NCI-H748 treated with DMSO at 0.1 percent for 48 hours (cell line): ENCODE measurements at places on chromosomes 6 and 20.

GRCh38 chr20:39429726-39430125, 467.6 kb downstream of the DHX35 start:
- DNase-seq, result no peak

DNA sequence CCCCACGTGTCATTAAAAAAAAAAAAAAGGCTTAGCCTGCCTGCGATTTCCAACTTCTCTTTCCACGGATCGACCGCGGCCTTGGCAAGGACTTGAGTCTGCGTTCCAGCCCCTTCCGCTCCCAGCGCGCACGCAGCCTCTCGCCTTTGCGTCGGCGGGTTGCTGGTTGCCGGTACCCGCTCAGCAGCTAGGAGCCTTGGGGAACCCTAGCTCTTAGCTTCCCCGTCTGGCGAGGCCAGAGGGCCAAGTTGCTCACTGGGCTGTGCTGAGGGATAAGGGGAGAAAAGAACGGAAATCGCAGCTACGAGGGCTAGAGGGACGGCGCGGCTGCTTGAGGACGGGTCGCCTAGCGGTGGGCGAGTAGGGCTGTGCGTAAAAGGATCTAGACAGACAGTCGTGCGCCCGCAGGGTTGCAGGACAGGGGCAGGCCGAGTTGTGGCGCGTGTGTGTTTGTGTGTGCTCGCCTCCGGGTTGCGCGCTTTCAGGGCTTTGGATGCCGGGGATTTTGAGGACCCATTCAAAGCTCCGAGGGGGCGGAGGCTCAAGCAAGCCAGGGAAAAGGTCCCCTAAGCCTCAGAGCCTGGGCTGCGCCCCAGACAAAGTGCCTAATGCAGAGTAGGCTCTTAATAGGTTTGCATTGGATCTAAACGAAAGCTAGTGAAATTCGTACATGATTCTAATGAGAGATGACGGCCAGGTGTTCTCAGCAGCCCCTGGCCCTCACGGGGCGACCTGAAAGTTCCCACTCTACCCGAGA, 40.5 kb upstream of the OSTM1 start:
- DNase-seq, result no peak

- no peak for DNase-seq
Measured at GRCh38 chr6:54465649-54466300, 157.5 kb downstream of the TINAG start.

- no peak for DNase-seq
Measured at GRCh38 chr6:129317931-129318820, 391.8 kb downstream of the ARHGAP18 start.

GRCh38 chr6:4057036-4057435, 21.9 kb downstream of the FAM217A start:
- DNase-seq, result no peak

- no peak for DNase-seq
Measured at GRCh38 chr6:81126150-81126549, 626.3 kb downstream of the TENT5A start.

GRCh38 chr20:61556673-61557072, 304.6 kb downstream of the CDH4 start:
- no peak for DNase-seq

DNA sequence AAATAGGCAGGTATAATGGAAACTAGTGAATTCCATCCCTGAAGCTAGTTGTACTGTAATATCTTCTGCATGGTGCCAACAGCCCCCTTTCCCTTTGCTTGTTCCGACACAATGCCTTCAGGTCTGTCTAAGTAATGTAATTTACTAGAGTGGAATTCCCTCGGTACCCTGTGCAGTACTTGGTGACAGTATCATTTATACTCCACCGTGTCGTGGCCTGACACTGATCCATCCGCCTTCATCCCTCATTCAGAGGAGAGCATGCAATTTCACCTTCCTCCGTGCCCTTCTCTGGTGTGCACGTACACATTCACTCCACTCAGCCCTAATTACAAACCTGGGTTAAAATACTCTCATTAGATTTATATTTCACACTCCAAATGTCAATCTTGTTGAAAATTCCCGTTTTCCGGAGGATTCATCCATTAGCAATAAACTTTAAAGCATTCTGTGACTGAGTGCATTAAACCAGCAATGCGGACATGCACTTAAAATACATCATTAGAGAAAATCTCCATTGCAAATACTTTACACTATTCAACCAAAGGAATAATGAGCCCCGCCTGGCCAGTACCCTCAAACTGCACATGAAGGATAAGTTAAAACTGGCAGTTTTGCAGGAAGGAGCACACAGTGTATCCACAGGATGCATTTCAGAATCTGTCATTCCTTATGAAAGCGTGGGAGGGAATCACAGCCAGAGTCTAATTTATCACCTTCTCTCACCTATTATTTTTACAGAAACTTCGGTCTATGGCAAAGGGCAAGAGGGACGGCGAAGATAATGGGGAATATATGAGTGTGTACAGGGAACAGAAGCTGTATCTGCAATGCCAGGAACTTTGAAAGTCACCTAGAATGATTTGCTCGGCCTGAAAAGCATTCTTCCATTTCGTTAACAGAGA, 182.5 kb downstream of the GJA10 start:
- no peak for DNase-seq

GRCh38 chr6:121694389-121694788, 258.9 kb downstream of the GJA1 start:
- no peak for DNase-seq

GRCh38 chr6:18171871-18172270, 16.6 kb downstream of the KDM1B start:
- DNase-seq, result no peak

DNA sequence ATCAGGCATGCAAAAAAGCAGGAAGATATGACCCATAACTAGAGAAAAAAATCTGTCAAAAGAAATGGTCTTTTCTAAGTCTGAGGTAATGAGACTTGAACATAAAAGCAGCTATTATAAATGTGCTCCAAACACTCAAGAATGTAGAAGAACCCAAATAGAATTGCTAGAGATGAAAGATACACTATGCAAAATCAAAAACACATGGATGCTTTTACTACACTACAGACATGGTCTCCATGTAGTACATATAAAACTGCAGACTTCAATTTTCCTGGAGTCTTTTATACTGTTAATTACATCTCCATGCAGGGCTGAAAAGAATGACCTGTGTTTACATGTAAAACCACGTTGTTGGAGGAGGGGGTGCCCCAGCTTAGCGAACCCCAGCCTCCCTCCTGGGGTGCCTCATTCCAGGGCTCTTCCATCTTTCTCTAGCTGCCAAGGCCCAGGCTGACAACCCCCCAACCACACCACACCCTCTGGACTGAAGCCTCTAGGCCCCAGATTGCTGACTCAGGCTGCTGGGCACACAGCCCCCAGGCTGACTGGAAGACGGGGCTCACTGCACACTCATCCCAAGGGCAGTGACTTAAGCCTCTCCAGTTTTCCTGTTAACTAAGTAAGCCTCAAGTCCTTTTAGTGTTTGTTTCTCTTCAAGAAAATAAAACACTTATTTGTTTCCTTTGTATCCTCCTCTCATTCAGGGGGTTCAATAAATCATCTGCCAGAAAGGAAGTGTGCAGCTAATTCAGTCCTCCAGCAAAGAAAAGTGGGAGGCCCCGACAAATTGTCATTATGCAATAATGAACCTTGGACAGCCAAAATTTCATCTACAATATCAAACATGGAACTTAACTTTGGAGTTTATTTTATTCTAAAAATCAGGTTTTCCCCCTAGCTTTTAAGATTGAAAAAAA, 26.0 kb upstream of the PLAGL1 start:
- no peak for DNase-seq

GRCh38 chr6:72623808-72624207, 1.9 kb downstream of the KCNQ5 start:
- DNase-seq, result no peak

GRCh38 chr6:70724524-70724923, 56.8 kb downstream of the SMAP1 start:
- no peak for DNase-seq

DNA sequence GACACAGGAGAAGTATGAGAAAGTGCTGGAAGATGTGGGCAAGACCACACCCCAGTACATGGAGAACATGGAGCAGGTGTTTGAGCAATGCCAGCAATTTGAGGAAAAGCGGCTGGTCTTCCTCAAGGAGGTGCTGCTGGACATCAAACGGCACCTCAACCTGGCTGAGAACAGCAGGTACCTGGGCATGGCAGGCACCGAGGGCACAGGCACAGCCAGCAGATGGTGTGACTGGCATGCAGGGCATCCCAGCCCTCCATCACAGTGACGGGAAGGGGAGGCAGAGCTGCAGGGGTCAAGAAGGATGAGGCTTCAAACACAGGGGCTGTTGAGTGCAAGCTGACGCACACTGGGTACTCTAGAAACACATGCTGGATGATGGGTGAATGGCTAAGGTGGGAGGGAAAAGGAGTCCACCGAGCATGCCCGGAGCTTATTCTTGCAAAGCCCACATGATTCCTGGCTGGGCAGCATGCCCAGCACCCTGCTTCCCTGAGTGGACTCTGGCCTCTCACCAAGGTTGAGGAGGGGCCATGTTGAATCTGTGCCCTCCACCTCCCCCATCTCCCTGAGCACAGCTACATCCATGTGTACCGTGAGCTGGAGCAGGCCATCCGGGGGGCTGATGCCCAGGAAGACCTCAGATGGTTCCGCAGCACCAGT, 26.3 kb downstream of the SPDEF start:
- no peak for DNase-seq

DNA sequence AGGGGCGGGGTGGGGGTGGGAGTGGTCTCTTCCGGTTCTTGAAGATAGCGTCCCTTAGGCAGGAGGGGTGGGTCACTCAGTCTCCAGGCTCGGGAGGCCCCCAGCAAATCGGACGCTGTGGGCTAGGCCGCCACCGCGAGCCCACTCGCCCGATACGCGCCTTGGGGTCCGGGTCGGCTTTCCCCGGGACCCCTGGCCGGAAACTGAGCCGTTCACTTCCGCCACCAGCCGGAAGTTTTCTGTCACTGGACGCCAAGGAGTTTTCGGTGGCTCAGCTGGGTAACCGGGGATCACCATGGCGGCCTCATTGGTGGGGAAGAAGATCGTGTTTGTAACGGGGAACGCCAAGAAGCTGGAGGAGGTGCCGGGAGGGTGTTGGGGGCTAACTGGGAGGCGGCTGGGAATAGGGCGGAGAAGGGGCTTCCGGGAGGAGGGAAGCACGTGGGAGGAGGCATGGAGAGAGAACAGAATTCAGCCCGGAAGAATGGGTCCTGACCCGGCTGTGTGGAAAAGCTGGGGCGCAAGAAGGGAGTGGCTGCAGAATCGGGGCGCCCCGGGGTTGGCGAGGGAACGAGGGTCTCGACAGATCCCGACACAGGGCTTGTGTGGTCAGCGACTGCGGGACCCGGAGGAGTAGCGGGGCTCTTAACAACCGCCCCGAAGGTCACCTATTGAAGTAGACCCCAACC, at the start of gene ITPA:
Gene ITPA (plus strand): TSS at position 242 of the 689 bp plus-strand sequence. CDS start 54 bp downstream, at position 296.
- DNase-seq, result peak; percentile 51

DNA sequence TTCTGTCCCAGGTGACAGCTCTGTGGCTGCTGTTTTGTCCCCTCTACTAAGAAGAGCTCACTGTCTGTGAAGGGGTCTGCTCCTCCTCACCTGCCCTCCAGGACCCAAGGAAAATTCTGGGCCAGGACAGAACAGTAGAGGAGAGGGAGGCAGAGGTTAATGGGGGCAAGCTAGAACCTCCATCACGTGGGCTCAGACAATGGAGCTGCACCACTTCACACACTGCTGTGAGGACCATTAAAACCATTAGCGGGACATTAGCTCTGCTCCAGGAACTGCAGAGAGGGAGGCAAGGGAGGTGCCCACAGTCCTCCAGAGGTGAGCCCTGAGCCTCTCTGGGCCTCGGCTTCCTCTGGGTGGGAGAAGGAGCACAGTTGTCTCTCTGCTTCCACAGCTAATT, 78.4 kb downstream of the NOL4L start:
- no peak for DNase-seq

DNA sequence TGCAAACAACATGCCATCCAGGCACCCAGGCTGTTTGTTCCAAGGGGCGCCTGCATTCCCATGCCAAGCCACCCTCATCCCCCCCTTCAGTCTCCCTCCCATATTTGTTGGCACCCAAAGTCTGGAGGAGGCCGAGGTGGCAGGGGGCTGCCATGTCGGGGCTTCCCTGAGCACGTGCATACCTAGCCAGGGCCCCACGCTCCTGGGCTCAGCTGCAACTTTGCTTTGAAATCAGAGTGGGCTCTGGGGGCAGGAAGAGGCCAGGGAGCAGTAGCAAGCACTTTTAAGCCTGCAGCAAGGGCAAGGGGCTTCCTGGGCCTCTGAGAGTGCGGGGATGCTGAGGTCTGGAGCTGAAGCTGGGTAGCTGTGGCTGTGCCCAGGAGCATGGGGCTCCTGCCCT, 655.9 kb upstream of the EYS start:
- no peak for DNase-seq

DNA sequence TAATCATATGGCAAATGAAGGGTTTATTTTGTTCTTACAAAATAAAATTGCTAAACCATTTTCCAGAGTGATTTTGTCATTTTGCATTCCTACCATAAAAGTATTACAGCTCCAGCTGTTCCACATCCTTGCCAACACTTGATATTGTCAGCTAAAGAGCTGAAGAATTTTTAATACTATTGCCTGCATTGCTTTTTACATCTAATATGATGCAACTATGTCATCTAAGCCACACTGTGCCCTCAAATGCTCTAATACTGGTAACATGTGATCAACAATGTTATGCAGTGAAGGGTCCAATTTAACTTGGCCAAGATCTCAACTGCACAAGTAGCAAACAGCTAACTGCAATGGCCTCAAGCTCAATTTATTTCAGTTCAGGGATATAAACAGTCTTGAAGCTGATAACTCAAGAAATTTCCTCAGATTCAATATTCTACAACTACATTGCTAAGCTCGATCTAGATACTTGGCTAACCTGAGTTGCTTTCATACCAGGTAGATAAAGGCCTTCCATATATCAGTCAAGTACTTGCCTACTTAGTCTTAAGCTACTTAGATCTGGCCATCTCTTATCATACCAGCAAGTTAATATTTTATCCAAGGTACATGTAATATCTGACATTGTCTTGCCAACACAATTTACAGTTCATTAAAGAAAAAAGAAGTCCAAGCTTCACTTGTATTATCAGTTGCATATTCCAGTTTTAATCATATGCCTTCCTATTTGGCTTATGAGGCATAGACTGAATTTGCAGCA, 17.0 kb downstream of the AKIRIN2 start:
- DNase-seq, result no peak

DNA sequence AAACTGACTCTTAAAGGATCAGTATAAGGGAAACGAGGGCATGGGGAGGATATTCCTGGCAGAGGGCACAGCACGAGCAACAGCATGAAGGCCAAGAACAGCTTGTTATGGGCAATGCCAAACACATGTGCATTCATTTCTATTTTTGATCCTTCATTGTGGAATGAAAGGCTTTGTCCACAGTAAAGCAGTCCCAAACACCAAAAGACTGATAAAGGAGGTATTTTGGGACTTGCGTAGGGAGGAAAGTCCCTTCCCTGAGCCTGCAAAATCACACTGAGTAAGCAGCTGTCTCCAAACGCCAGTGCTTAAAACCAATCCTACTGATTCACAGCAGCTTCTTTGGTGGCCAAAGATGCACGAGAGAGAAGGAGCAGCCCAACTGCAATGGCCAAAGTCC, 138.2 kb downstream of the UNC5CL start:
- no peak for DNase-seq
